ENCODE measurements at places on chromosomes 3 and 15.

DNA sequence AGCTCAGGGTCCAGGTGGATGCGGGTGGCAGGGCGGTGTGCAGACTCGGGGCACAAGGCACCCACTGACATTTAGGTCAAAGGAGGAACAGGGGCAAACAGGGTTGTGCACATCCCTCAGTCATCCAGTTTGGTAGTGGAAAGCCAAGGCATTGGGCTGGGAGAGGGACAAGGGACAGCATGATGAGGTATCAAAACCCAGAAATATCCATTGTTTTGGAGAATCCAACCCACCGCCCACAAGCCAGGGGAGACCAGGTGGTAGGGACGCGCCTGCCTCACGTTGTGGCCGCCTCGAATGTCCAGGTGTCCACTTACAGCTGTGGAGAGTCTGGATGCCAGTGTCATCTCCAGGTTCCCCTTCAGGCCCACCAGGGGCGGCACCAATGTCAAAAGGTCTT is 33.3 kb downstream of the SLC41A3 start:
- DNase-seq = no peak

DNA sequence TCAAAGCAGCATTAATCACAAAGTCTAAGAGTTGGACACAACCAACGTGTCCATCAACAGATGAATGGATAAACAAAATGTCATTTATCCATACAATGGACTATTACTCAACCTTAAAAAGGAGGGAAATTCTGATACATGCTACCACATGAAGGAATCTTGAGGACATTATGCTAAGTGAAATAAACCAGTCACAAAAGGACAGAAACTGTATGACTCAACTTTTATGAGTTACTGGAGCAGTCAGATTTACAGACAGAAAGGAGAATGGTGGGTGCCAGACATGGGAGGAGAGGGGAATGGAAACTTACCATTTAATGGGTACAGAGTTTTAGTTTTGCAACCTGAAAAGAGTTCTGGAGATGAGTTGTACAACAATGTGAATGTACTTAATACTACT is 43.0 kb upstream of the SEC13 start:
- no peak for DNase-seq

- DNase-seq = no peak
Observed at GRCh38 chr3:141457624-141458236, 29.1 kb upstream of the RASA2 start.

GRCh38 chr15:50128266-50128665 is 9.2 kb upstream of the ATP8B4 start:
- DNase-seq = no peak

DNA sequence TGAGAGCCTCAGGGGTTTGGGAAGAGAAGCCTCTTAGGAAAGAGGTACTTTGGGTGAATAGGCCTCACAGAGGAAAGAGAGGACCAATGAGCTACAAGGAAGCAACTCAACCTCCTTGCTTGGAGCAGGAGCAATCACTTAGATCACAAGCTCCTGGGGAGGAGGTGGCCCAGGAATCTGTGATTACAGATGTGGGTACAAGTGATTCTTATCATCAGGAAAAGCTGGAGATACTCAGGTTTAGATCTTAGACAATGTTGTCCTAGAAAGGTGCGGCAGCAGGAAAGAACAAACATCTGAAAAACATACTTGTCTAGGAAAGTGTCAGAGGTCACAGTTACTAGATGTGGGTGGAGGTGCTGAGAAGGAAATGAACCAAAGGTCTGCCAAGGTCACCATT is 8.2 kb downstream of the PARP16 start:
- DNase-seq = no peak

DNA sequence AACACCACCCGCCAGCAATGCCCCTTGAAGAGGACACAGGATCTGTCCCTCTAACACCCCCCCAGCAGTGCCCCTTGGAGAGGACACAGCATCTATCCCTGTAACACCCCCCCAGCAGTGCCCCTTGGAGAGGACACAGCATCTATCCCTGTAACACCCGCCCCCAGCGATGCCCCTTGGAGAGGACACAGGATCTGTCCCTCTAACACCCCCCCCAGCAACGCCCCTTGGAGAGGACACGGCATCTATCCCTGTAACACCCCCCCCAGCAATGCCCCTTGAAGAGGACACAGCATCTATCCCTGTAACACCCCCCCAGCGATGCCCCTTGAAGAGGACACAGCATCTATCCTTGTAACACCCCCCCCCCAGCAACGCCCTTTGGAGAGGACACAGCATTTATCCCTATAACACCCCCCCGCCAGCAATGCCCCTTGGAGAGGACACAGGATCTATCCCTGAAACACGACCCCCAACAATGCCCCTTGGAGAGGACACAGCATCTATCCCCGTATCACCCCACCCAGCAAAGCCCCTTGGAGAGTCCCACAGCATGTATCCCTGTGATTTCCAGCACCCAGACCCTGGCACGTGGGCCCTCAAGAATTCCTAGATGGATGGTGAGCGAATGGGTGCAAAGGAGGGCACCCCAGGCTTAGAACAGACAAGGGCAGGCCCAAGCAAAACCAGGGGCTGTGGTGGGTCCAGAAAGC is 26.9 kb downstream of the TNK2 start:
- DNase-seq = no peak

DNA sequence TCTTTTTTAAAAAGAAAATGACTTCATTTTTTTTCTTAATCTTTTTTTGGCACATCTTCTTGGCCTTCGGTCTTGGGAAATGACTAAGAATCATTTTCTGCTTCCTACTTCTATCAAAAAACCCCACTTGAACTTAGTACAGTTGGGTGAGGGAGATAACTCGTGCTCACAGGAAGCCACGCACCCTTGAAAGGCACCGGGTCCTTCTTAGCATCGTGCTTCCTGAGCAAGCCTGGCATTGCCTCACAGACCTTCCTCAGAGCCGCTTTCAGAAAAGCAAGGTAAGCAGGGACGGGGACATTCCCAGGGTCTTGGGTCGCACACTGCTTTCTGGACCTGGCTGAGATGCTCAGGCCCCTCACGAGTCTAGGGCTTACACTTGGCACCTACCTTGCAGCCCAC is at the start of gene CCR4:
TSS of gene CCR4 (plus strand) at position 235 of the 402 bp plus-strand sequence. CDS start 1,779 bp downstream, outside the sequence.
- DNase-seq = peak; percentile 28

- DNase-seq = no peak
Observed at GRCh38 chr15:90354986-90355385, 2.9 kb downstream of the ZNF774 start.

- no peak for DNase-seq
Observed at GRCh38 chr3:44026220-44026865, 215.3 kb upstream of the TOPAZ1 start.

GRCh38 chr15:58918239-58918638 is 15.2 kb downstream of the SLTM start:
- no peak for DNase-seq

DNA sequence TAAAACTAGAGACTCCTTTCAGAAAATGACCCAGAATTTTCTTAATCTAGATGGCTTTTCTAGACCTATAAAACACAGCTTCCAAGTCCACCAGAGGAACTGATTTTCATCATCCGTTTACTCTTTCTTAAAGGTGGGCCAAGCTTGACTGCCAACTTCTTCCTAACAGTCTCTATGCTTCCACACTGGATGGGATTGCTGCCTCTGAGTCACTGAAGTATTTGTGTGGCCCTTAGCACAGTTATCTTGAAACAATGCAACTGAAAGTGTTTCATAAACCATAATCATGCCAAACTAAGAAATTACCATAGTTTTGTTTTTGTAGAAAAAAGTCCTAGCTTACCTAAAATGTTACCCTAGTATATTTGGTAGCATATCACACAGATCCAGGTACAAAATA is 985.7 kb downstream of the TUSC7 start:
- no peak for DNase-seq

DNA sequence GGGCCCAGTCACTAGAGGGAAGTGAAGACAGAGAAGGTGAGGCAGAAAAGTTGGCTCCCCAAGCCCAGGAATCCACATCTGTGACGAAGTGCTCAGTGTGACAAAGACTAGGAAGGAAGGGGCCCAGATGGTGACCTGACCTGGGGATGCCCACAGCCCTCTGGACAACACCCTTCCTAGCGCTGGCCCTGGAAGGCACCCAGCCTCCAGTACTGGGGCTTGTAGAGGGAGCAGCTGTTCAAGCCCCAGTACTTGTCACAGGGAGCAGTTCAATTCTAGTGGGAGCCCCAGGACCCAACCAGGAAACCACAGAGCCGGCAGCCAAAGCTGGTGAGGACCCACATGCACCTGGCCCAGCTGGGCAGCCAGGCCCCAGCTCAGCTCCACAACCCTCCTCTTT is 190.8 kb downstream of the XXYLT1 start:
- no peak for DNase-seq

DNA sequence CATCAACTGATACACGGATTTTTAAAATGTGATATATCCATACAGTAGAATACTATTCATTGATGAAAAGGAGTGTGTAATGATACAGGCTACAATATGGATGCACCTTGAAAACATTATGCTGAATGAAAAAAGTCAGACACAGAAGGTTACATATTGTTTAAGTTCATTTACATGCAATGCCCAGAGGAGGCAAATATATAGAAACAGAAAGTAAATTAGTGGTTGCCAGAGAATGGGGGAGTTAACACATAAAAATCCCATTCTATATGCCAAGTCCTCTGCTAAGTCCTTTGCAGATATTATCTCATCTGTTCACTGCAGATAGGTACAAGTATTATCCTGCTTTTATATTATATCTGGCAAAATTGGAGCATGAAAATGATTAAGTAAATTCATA is 22.1 kb upstream of the CDIN1 start:
- no peak for DNase-seq

DNA sequence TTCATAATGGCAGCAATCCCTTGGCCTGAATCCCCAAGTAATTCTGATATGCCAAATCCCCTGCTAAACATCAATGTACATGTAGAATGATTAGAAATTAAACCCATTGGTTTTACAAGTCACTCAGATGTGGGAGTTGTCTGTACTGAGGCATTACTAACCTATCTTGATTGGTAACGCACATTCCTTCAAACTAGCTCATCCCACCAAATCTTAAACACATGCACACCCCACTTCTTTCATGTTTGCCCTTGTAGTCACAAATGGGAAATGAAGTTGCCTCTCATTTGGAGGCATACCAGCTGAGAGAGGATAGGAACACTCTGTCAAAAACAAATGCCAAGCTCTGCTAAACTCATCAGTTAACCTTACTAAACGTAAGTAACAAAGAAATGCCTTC is 29.1 kb upstream of the MAN2C1 start:
- DNase-seq = no peak

- no peak for DNase-seq
Observed at GRCh38 chr15:27166917-27167316, 195.9 kb downstream of the GABRG3 start.

GRCh38 chr15:98039596-98039995 is 79.1 kb downstream of the ARRDC4 start:
- DNase-seq = no peak

- no peak for DNase-seq
Observed at GRCh38 chr3:153591561-153592245, 429.7 kb downstream of the RAP2B start.

DNA sequence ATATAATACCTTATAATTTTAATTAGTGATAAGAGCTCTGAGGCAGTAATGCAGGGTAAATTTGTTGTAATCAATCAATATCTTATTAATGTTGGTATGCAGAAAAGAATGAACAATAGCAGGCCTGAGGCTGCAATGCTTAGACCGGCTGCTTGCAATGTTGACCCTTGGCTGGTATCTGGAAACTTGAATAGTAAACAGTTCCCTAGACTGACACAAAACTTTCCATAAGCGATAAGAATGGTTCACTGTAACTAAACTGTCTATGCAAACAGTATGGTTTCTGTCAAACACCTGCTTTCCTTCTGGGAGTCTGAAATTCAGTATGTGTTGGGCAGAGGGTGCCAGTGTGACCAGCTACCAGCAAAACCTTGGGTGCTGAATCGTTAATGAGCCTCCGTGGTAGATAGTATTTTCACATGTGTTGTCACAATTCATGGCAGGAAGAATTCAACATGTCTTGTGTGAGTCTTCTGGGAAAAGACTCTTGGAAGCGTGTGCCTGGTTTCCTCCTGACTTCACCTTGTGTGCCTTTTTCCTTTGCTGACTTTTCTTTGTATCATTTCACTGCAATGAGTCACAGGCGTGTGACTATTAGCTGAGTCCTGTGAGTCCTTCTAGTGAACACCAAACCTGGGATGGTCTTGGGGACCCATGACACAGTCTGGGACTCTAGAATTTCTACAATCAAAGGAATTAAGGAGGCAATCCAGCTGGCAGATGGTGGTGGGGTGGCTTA is 30.7 kb upstream of the CLRN1 start:
- no peak for DNase-seq

DNA sequence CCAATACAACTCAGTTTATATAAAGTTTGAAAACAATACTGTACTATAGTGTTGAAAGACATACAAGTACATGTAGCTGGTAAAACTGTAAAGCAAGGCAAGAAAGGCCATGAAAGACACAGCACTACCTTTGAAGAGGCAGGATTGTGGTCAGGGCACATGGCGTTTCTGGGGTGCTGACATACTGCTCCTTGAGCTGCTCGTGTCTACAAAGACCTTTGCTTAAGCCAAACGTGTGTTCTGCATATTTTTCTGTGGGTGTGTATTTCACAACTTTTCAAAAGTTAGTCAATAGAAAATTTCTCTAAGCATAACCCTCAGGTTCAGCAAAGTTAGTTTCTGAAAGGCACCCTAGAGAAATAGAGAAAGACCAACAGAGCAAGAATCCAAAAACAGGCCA is 14.1 kb upstream of the TOPAZ1 start:
- no peak for DNase-seq

DNA sequence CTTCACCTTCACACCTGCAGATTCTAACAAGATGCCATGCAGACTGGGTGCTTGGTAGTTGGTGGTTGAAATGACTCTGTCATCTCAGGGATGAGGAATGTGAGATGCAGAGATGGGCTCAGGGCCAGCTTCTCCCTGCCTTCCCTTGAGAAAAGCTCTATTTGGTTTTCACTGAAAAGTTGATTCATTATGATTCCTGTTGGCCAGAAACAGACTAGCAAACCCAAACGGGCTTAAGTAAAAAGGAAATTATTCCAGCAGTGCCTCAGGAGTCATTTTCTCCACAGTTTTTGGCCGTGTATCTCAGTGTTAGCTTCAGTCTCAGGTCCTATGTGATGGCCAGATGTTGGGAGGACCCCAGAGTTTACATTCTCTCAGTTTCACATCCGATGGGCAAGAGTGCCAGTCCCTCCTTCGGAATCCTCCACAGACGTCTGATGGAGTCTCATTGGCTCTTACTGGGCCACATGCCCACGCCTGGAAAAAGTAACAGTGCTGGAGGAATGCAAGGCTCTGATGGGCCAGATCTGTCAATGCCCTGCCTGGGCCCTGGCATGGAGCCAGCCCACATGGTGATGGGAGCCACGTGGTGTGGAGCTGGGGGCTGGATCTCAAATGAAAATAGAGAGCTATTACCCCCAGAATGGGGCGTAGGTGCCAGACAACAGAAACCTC is 22.3 kb upstream of the SACM1L start:
- no peak for DNase-seq
